EH (cell line): ENCODE measurements at places on chromosomes 3 and 15.

- no peak for DNase-seq
Observed at GRCh38 chr3:59444294-59444671, 394.5 kb upstream of the CFAP20DC start.

DNA sequence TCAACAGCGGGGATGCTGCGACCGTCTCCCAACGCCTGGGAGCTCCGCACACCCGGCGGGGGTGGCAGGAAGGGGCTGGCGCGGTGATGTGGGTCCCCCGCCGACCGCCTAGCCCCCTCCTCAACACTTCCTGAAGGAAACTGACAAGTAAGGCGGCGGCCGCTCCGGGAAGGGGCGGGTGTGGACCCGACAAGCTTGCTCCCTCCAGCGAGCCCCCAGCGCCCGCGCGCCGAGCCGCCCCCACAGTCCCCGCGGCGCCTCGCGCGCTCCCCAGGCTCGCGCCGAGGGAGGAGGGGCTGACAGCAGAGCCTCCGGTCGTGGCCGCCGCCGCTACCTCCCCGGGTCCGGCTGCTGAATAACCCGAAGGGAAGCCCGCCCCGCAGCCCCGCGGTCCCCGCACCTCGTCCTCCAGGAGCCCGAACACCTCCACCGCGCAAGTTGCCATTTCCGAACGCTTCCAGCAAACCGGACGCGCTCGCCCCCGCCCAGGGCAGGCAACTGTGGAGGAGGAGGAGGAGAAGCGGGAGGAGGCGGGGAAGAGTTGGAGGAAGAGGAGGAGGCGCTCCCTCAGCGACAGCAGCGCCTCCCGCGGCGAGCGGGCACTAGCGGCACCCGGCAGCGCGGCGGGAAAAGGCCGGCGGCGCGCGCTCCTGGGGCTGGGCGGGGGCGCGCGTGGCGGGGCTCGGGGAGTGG lies at the start of gene NEDD4:
Gene NEDD4 (minus strand): TSS at position 502 of the 693 bp plus-strand sequence. CDS start 57 bp downstream, at position 445.
- DNase-seq = peak; percentile 91

- DNase-seq = no peak
Observed at GRCh38 chr15:63601704-63602185, 4.6 kb downstream of the FBXL22 start.

GRCh38 chr15:25739687-25740121 lies 123.4 kb downstream of the ATP10A start:
- DNase-seq = peak; percentile 65

DNA sequence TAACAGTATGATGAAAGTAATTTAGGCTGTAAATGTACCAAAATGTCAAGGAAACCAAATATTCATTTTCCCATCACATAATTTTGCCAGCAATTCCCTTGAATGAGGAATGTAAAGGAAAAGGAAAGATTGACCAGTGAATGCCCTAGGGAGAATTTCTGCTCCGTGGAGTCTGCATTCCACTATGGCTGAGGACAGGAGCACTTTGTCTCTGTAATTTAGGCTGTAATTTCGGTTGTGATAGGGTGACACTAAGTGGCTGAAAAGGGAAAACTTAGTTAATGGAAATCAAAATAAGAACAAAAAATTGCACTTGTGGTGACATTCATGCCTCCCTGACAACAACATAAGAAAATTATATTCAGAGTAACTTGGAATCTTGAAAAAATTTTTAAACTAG lies 8.3 kb upstream of the TMEM207 start:
- peak; percentile 38 for DNase-seq

- peak; percentile 75 for DNase-seq
Observed at GRCh38 chr3:156614642-156615511, 59.5 kb upstream of the TIPARP start.

GRCh38 chr15:84601555-84601838 lies 688 bp downstream of the ZSCAN2 start:
- DNase-seq = no peak

- DNase-seq = peak; percentile 81
Observed at GRCh38 chr3:175041369-175041768, 182.2 kb downstream of the NAALADL2 start.

DNA sequence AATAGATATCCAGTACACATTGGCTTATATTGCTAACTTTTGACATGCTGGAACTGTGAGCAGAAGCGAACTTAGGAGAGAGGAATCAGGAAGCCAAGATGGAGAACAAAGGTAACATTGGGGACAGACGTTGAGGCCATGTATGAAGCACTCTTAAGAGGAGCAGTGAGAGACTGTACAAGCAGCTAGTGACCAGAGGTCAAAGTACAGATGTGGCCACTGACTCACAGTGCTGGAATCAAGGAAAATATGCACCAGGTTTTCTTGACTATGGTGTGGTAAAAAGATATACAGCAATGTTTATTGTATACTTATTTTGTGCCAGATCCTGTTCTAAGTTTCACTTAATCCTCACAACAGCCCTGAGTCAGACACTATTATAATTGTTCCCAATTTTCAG lies 2.0 kb upstream of the IL20RB start:
- DNase-seq = peak; percentile 92

GRCh38 chr3:58528629-58529028 lies 8.4 kb downstream of the ACOX2 start:
- peak; percentile 65 for DNase-seq

GRCh38 chr15:51007131-51007666 lies 87.5 kb downstream of the TNFAIP8L3 start:
- DNase-seq = no peak

GRCh38 chr3:156867174-156867573 lies 41.0 kb downstream of the LEKR1 start:
- no peak for DNase-seq

GRCh38 chr3:10007126-10007782 lies 19.0 kb upstream of the FANCD2 start:
- no peak for DNase-seq

GRCh38 chr3:38345879-38346586 lies 552 bp upstream of the XYLB start:
- no peak for DNase-seq

GRCh38 chr15:72011302-72011942 lies 106.5 kb downstream of the MYO9A start:
- DNase-seq = no peak

GRCh38 chr3:14332392-14332791 lies 70.0 kb upstream of the SLC6A6 start:
- DNase-seq = no peak

DNA sequence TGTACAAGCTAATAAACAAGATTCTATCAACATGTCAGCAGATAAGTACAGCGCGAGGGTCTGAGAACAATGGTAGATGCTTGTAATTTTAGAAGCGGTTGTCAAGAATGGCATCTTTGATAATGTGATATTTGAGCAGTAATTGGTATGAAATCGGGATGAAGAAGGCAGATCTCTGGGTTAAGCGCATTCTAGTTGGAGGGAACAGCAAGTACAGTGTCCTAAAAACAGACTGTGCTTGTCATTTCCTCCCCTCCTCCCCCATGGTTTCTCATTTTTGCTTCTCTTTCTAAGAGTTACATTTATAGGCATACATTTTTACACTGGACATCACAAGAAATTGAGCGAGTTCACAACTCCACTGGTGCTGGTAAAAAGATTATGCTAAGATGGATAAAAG lies 23.3 kb downstream of the TGFBR2 start:
- DNase-seq = no peak

DNA sequence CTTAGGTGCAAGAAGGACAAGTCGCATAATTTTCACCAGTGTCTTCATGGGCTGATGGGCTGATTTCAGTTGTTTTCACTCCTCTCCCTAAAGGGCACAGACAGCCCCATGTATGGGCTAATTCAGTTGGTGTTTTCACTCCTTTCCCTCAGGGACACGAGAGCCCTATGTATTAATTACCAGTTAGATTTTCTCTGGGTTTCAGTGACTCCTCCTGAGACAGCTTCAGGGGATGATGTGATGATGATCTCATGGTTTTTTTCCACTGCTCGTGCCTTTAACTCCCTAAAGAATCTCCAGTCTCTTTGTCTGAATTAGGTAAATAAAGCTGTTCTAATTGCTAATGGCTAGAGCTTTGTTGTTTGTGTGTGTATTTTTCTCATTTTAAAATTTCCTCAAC lies 9.9 kb downstream of the RAMAC start:
- no peak for DNase-seq

GRCh38 chr15:46961795-46962194 lies 755.5 kb upstream of the SEMA6D start:
- no peak for DNase-seq

GRCh38 chr15:43133430-43134156 lies at the start of gene TMEM62:
TSS of gene TMEM62 (plus strand) at chr15:43133586. CDS start at chr15:43133803, 217 bp downstream.
- peak; percentile 75 for DNase-seq
